ENCODE measurements at places on chromosomes 2 and 18.
A peak's percentile ranks its signal among the peaks of the same experiment; 100 is the strongest.

DNA sequence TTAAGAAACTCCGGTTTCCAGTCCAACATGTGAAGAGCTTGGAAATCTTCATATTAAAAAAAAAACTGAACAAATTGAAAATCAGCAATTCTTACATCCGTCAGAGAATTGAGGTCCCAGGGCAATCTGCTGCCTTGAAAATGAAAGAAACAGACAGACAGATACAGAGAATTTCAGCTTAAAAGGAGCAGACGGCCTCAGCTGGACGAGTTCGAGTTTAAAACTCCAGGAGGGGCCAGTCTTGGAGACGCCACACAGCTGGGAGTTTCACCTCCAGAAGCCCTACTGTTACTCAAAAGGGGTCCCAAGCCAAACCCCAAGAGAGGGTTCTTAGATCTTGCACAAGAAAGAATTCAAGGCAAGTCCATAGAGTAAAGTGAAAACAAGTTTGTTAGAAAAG lies 226.5 kb upstream of the ARL4C start:
- no peak for DNase-seq

GRCh38 chr2:30492185-30492584 lies 45.1 kb downstream of the LCLAT1 start:
- no peak for DNase-seq

GRCh38 chr2:109049022-109049421 lies 60.0 kb upstream of the EDAR start:
- DNase-seq = no peak

- no peak for DNase-seq
These were observed 395.0 kb downstream of the ZNF516 start for GRCh38 chr18:76099931-76100457.

DNA sequence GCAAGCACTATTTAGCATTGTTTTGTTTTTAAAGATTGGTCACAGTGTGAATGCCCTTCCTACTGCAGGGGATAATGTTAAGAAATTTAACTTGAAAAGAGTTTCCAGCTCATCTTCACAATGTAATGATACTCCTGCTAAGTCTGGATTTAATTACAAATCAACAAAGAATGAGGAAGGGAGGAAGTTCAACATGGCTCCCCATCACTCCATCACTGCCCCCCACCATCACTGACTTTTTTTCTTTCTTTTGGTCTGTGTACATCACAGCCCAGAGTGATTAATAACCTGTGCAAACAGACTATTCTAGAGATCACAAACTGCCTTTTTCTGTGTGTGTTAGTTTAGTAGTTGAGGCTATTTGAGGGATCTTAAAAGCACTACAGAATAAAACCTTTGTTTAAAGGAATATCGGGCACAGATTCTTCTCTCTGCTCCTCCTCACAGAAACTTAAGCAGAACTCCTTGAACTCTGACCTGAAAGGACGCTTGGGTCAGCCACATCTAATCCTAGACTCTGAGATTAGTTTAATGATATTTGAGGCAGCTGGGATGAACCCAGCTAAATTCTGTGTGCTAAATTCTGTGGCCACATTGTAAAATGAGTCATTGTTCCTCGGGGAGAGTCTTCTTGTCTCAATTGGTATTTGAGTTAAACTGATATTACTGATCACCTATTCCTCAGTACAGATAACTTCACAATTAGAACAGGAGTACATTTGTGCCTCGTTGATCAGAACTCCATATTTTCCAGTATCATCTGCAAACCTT lies 47.8 kb downstream of the SATB2 start:
- no peak for DNase-seq

DNA sequence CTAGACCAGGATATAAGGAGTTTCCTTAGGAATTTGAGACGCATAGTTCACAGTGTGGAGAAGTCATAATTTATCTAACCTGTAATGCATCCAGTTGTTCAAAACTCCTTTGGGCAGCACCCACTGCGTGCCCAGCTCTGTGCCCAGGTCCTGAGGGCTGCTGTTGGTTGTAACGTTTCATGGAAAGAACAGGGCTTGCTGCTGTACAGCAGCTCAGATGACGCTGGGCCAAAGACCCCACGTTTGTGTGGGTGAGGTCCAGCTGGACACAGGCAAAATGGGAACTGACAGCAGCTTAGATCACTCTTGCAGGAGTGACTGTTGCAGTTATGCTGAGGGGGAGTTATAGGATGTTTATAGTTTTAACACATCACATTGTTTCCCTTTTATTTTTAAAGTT lies 30.0 kb upstream of the HS6ST1 start:
- DNase-seq = no peak

GRCh38 chr2:200314976-200315567 lies 8.6 kb downstream of the SPATS2L start:
- DNase-seq = no peak

DNA sequence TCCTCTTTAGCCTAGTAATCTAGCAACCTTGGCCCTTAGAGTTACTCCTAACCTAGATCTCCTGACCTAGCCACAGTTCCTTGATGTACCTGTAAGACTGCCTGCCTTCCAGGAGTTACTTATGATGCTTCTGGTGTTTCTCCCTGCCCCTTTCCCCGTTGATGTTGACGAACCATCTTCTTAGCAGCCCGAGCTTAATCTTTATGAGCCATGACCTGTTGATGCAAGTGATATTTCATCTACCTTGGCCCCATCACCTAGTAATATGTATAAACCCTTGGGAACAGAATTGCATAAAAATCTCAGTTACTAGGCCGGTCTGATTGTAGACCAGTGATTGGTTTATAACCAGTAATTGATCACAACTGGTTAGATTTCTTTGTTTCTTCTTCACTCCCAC lies 2.7 kb downstream of the IMPACT start:
- no peak for DNase-seq

GRCh38 chr2:225994748-225995405 lies 595.4 kb downstream of the NYAP2 start:
- DNase-seq = no peak

GRCh38 chr2:171319164-171319810 lies 114.5 kb downstream of the METTL8 start:
- peak; percentile 53 for DNase-seq

- no peak for DNase-seq
These were observed 96.7 kb upstream of the COPS8 start for GRCh38 chr2:236988690-236989624.

GRCh38 chr2:28824207-28824606 lies 13.6 kb downstream of the SPDYA start:
- no peak for DNase-seq

DNA sequence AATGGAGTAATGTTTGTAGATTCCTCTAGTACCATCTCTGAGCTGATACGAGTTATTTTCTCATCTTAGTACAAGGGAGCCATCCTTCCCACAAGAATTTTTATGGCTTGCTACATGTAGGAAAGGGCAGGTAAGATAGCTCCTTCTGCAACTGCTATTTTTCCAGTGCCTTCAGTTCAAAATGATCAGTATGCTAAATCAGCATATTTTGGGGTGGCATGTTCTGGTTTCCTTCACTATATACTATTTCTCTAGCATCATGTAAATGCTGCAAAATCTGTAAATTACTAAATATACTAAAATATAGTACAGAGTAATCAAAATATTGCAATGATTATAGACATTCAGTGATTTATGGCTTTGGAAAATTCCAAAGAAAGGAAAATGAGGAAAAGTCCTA lies 1230.0 kb upstream of the CHAC2 start:
- DNase-seq = no peak

- no peak for DNase-seq
These were observed 382.1 kb downstream of the ZEB2 start for GRCh38 chr2:144137705-144138428.

DNA sequence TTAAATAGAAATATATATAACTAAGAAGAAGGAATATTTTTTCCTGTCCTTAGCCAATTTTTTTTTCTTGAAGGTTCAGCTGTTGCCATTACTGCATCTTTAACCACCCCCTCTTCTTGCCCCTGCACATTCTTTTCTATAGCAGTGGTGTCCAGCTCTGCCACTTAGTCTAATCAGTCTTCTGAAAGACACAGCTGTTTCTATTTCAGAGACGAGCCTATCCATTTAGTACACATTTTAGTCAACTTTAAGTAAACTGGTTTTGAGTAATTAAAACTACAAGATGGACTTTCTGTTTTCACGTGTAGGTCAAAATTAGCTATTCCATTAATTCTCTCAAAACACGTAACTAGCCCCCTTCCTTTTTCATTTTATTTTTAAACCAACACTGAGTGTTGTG lies 21.0 kb downstream of the SPOPL start:
- no peak for DNase-seq

GRCh38 chr2:54549917-54550518 lies 93.9 kb downstream of the SPTBN1 start:
- DNase-seq = no peak

DNA sequence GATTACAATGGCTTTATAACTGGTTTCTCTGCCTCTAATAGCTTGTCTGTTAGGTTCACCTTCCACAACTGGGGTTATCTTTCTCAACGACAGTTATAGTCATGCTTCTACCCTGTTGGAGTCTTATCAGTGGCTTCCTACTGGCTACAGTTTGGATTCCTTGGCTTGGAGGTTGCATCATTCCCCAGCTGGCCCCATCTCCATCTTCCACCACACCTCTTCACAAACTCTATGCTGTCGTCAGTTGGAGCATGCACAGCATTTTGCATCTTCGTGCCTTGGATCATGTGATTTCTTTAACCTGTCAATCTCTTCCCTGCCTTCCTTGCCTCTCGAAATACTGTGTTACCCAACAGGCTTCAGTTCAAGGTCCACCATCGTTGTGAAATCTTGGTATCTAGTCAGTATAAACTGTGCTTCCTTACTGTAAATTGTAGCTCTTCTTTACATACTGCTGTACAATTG lies 316.3 kb upstream of the CXCR4 start:
- no peak for DNase-seq

GRCh38 chr18:3851159-3851558 lies 401.2 kb downstream of the TGIF1 start:
- DNase-seq = no peak

DNA sequence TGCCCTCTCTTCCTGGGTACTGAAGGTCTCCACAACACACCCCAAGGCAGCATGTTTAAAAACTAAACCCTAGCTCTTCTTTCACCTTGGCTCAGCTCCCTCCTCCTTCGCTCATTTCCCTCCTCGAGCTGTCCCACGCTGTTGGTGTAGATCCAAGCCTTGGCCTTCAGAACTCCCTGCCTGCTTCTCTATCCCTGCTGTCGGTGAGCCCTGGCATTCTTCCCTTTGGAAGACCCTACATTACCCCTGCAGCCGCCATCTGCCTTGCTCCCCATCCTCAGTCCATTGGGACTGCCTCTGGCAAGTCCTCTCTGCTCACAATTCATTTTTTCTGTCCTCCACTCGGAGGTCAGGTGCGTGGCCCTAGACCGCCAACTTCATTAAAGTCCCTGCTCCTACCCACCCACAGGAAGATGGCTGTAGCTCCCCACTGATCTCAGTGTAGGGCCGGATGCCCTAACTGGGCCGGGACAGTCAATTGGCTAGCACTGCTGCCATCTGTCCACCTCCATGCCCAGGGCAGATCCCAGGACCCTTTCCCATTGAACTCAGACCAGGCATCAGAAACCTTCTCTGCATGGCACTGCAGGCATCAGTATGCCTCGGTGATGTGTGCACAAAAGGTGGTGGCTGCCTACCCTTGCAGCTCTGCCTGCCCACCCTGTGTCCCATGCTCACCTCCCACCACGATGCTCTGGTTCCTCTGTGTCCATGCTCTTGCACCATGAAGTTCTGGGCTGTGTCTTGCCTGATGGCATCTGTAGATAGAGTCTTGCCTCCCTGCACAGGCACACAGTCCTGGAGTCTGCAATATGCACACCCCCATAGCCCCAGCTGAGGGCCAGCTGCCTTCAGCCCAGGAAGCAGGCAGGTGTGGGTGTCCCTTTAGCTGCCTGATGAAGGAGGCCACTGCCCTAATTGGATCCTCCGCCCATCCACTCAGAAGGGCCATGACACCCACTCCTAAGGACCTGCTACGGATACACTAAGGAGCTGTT lies 5.7 kb downstream of the AMER3 start:
- no peak for DNase-seq

GRCh38 chr2:106205488-106205887 lies 11.4 kb upstream of the UXS1 start:
- DNase-seq = no peak

DNA sequence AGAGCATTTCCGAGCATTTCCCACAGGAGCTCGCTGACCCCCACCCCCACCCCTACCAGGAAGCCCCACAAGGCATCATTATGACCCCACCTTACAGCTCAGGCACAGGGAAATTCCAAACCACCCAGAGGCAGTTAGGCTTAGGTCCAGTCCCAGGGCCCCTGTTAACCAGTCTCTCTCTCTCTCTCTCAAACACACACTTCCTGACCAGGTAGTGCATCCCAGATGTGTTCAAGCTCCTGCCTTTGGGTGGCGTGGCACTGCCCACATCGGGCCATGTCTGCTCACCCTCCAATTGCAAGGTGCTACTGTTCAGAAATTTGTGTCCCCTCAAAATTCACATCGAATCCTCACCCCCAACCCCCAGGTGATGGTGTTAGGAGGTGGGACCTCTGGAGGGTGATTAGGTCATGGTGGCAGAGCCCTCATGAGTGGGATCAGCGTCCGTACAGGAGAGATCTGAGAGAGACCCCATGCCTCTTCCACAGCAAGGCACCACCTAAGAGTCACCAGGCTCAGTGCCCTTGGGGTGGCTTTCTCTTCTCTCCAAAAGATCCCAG lies 8.8 kb downstream of the COPS9 start:
- no peak for DNase-seq

- DNase-seq = no peak
These were observed 7.6 kb downstream of the ESPNL start for GRCh38 chr2:238107525-238108422.

DNA sequence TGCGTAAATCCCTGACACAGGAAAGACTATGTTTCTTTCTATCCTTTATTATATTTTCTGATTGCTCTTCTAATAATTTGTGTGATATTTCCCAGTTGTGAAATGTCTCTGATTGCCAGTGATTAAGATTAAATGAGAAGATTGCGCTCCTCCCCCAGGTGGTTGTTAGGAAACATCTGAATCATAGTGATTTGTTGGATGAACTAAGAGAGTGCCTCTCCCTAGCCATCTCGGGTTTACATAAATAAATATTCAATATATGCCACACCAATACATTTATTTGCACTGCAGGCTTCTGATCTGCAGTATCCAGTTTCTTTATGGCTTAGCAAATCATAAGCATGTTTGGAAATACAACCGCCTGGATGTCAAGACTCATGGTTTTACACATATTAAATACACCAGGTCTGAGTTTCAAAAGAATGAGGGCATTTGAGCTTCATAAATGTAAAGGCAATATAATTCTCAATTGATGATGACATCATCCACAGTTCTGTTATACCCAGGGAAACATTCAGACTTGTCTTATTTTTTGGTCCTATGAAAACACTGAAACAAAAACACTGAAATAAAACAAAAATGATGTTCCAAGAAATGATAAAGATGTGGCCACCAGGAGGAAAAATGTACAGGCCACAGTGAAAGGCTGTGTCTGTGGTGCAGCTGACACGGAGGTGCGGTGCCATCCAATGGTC lies 826.7 kb upstream of the ACVR2A start:
- no peak for DNase-seq

DNA sequence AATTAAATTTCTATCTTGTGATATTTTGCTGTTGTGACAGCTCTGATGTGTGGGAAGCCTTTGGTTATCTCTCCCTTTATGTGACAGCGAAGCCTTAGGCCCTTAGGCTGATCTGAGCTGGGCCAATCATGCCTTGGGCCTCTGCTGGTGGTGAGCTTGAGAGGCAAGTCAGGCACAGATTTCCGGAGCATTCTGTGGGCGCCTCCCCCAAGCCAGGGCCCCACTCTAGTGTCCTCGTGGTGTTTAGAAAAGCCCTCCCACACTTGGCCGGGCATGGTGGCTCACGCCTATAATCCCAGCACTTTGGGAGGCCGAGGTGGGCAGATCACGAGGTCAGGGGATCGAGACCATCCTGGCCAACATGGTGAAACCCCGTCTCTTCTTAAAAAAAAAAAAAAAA lies 239.8 kb downstream of the SH3RF3 start:
- DNase-seq = no peak

- DNase-seq = no peak
These were observed 56.8 kb downstream of the C2orf74 start for GRCh38 chr2:61218817-61219170.
